ENCODE measurements at places on chromosomes 16 and 17.
A peak's percentile ranks its signal among the peaks of the same experiment; 100 is the strongest.

DNA sequence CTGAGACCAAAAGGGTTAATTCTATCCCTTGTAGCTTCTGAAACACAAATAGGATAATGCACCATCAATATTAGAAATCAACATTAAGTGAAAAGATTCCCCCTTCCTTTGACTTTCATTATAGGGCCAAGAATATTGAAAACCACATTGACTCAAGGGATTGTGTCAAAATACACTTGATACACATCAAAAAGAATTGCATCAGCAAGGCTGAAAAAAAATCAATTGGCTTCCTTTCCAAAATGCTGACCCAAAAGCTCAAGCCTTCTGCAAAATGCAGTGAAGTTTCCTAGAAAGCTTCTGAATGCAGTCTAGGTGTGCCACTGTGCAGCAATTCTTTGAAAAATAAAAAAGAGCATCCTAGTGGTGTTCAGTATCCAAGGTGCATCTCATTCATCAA lies 674.4 kb downstream of the TOX3 start:
- DNase-seq: no peak

DNA sequence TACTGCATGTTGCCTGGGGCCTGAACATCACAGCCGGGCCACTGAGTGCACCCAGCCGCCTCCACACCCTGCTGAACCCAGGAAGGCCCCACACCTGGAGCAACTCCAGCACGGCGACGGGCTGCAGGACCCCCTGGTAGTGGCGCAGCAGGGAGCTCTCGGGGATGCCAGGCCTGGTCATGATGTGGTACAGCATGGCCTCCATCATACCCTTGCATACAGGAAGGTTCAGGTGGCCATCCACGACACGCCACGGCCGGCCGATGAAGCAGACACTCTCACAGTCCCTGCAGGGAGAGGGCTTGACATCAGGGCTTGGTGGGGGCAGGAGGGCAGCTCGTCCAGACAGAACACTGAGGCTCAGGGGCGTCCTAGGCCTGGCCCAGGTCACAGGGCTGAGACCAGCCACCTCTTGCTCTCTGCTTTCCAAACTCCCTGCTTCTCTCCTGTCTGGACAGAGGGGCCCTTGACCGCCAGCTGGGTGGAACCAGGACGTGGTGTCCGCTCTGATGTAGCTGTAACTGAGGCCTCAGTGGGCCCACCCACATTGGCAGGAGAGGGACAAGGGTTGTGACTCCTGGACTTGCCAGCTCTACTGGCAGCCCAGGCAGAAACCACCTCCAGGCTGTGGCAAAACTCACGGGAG lies 60.3 kb downstream of the IL21R start:
- DNase-seq: no peak

- DNase-seq: no peak
Measured at GRCh38 chr17:42163696-42164407, 9.1 kb upstream of the RAB5C start.

- DNase-seq: no peak
Measured at GRCh38 chr16:15427648-15428239, 6.6 kb upstream of the BMERB1 start.

DNA sequence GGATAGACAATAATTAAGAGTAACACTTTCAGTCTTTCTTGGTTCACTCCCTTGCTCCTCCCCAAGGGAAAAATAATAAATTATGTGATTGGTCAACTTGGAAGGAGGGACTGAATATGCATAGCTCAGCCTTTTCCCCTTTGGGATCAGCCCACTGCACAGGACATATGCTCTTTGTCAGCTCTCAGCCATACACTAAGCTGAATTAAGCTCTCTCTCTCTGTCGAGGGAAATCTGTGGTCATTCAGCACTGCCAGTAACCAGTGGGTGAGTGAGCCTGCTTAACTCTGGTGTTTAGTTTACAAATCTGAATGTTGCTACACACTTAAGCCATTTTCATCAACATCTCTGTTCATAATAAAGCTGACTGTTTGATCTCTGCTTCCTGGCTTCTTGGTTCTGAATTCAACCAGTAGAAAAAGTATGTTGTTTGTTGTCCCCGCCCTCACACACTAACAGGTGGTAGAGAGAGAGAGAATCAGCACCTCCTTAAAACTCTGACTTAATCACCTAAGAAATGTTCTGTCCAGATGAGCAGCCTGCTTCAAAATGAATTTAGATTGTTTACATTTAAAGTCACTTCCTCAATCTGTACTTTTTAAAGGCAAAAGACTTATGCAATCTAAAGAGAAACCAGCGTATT lies 102.3 kb upstream of the C17orf78 start:
- peak; percentile 22 for DNase-seq

- DNase-seq: peak; percentile 22
Measured at GRCh38 chr16:22763437-22764080, 50.4 kb upstream of the HS3ST2 start.

DNA sequence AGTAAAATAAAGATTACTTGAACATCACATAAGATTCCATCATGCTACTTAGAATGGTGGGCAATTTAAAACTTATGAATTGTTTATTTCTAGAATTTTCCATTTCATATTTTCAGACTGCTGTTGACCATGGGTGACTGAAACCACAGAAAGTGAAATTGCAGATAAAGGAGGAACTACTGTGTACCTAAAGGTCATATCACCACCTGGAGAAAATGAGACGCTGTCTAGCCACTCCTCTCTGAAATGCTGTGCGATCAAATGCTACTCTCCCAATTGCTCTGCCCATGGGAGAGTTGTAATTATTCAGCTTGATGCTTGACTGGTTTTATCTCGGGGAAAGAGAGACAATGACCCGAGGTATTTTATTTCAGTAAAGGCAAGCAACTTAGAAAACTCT lies 128.9 kb upstream of the ERCC4 start:
- no peak for DNase-seq

DNA sequence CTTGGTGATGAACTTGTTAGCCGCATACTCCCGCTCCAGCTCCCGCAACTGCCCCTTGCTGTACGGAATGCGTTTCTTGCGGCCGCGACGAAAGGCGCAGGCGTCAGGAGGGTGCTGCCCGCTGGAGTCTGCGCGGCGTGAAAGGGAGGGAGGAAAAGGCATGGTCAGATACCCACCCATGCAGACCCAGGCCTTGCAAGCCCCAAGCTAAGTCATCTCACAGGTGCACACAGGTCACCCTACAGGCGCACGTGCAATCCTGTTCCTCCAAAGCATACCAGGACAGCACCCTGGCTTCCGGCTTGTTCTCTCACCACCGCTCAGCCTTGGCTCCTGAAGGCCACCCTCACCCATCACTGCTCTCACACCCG lies 1.6 kb downstream of the HOXB13 start:
- no peak for DNase-seq

DNA sequence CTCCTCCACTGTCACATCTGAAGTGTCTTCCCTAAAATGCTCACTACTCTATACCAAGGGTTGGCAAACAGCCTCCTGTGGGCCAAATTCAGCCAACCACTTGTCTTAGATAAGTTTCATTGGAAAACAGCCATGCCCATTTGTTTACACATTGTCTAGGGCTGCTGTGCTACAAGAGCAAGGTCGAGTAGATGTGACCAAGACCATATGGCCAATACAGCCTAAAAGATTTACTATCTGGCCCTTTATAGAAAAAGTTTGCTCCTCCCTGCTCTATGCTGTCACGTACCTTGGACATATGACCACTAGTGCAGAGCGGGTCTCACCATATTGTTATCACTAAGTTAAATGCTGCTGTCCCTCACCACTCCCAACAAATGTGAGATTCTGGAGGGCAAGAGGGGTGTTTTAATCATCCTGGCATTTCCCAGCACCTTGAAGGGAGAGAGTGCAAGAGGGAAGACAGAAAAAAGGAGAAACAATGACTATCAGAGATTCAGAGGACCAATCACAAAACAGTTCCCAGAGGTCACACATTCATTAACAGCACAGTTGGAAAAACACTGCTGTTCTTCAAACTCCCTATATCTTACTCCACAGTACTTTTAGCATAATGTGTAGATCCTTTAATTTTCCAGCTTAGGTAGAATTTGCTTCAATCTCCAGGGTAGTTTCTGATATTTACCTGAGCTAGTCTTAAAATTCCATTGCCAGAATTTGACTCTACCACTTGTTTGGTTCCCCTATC lies 13.2 kb downstream of the LSM12 start:
- no peak for DNase-seq

- peak; percentile 41 for DNase-seq
Measured at GRCh38 chr17:27762527-27763305, 37.6 kb downstream of the NOS2 start.

DNA sequence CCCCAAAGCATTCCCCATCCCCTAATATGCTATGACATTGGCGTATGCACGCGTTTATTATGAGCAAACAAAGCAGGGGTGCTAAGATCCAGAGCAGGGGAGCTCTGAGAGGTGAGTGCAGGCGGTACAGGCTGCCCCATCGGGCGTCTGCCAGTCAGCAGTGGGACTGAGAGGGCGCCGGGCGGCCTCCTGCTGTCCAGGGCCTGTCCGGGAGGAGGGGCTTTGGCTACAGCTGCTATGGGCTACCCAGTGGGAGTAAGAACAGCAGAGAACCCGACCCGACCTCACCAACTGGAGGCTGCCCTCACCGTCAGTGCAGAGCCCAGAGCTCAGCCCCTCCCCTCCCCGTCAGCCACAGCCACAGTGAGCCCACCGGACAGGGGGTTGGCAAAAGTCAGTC lies 18.5 kb upstream of the AATK start:
- DNase-seq: peak; percentile 63

- DNase-seq: no peak
Measured at GRCh38 chr16:48885471-48885870, 275.5 kb upstream of the N4BP1 start.

- DNase-seq: no peak
Measured at GRCh38 chr17:4368341-4368740, 1.9 kb upstream of the UBE2G1 start.

DNA sequence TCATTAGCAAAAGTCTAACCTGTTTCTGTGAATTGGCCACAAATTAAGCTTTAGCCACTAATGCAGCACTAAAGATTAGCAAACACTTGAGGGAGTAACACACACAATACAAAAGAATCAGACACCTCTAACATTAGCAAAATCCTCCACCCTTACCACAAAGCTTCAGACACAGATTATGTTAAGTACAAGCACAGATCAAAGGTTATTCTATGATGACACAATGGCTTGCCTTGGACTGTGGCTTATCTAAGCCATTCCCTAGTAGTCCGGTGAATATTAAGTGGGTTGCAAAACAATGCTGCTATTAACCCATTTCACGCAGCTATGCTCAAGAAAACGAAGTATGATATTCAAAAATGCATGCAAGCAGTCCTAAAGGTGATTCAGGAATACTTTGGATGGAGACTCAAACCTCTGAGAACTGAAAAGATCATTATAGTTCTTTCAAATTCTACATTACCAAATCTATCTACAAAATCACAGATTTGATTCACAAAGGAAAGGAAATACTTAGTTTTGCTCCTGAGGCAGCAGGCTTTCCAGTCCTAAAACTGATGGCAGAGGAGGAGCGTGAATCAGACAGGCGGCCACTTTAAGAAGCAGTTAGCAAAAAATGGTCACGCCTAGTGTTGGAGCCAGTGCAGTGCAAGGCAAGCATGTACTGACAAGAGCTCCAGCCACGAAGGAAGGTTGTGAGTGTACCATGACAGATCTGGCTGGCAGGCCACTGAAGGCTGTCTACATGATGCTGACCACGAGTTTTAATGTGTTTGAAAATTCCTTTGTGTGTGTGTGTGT lies 67.2 kb downstream of the PARN start:
- DNase-seq: no peak

DNA sequence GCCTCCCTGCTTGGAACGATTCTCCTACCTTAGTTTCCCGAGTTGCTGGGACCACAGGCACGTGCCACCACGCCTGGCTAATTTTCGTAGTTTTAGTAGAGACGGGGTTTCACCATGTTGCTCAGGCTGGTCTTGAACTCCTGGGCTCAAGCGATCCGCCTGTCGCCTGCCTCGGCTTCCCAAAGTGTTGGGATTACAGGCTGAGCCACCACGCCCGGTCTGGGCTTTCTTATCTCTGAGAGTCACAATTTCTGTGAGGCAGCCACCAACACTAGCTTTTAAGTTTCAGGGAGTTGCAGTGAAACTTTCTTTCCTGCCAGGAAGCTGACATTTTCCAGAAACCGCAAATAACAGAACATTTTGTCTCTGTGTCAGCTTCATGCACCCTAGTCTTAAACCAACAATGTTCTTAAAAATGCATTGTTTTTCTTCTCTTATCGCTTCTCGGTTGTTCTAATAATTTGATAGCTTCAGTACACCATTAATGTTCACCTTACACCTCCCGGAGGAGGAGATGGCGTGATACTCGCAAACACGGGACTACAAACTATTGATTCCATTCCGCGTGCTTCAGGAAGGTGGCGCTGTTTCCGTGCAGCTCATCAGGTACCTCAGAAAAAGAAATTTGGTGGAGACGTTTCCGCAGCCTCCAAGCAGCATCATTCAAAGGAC lies 7.4 kb upstream of the DHRS7B start:
- DNase-seq: peak; percentile 75

GRCh38 chr16:53024045-53024444 lies 28.7 kb downstream of the CHD9NB start:
- DNase-seq: no peak

DNA sequence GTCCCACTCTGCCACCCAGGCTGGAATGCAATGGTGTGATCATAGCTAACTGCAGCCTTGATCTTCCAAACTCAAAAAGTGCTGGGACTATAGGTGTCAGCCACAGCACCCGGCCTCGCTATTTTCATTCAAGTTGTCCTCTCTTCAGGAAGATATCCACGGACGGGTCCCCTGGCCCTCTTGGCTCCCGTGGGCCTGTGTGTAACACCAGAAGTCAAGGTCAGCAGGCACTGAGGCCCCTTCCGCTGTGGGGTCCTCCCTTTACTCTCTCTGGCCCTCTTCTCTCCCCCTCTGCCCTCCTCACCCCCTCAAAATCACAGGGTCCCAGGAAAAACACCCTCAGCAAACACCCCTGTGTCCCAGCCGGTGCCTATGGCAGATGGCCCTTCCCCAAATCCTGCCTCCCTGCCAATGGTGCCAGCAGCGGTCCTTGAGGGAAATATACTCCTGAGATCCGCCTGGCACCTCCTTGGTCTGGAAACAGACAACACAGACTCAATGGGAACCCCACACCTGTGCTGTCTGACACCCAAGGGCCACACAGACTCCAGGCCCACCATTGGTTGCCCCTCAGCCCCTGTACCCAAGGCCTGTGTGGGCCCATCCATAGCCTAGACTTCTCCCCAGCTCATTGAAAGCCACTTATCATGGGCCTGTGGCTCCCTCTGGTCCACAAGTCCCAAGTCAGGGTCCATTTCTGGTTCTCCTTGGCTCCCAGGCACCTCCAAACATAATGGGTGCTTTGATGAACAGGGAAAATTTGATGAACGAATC lies 221.5 kb downstream of the ZNF423 start:
- no peak for DNase-seq

- no peak for DNase-seq
Measured at GRCh38 chr16:68668266-68668665, 23.2 kb downstream of the CDH3 start.
